ENCODE measurements at places on chromosomes 7 and 10. TPM values are rescaled to one million over a fixed set of nuclear protein-coding genes. Genes with fewer than 3 reads are reported as not detected.

The CYP3A7 gene
- total RNA-seq: not detected

GRCh38 chr7:74256491-74257408, 2.6 kb upstream of the RFC2 start:
- no peak for DNase-seq

DNA sequence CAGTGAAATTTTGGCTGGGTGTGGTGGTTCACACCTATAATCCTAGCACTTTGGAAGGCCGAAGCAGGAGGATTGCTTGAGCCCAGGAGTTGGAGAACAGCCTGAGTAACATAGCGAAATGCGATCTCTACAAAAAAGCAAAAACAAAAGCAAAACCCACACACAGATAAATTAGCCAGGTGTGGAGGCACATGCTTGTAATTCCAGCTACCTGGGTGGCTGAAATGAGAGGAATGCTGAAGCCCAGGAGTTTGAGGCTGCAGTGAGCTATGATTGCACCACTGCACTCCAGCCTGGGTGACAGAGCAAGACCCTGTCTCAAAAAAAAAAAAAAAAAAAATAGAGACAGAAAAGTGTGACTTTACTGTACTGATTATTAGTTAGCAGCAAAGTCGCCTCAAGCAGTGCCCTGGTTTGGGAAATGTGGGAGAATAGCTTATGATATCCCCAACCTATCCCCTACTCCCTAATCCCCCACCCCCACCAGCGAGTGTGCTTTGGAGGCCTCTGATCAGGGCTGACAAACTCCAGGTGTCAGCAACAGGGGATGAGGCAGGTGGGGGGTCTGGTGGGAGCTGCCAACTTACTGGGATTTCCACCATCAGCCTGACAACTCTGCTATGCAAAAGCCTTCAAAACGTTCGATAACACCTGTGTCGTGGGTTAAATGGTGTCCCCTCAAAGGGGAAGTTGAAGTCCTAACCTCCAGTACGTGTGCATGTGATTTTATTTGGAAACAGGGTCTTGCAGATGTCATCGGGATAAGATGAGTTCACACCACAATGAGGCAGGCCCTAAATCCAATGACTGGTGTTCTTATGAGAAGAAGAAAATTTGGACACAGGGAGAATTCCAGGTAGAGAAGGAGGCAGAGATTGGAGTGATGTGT, 124.7 kb upstream of the SDK1 start:
- no peak for DNase-seq

DNA sequence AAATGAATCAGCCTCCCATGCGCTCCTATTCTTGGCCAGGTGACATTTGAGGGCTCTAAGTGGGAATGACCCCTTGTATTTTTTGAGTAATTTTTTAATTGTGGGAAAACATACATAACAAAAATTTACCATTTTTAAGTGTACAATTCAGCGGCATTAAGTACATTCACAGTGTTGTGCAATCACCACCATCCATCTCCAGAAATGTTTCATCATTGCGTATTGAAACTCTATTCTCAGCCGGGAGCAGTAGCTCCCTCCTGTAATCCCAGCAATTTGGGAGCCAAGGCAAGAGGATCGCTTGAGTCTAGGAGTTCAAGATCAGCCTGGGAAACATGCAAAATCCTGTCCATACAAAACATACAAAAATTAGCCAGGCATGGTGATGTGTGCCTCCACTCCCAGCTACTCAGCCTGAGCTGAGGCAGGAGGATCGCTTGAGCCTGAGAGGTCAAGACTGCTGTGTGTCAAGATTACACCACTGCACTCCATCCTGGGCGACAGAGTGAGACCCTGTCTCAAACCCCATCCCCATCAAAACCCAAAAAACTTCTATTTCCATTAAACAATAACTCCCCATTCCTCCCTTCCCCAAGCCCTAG, 2.5 kb downstream of the ANTXRL start:
- DNase-seq: no peak

GRCh38 chr10:454860-455259, 234.6 kb downstream of the DIP2C start:
- no peak for DNase-seq

- no peak for DNase-seq
Measured at GRCh38 chr7:65749518-65749917, 123.4 kb upstream of the VKORC1L1 start.

DNA sequence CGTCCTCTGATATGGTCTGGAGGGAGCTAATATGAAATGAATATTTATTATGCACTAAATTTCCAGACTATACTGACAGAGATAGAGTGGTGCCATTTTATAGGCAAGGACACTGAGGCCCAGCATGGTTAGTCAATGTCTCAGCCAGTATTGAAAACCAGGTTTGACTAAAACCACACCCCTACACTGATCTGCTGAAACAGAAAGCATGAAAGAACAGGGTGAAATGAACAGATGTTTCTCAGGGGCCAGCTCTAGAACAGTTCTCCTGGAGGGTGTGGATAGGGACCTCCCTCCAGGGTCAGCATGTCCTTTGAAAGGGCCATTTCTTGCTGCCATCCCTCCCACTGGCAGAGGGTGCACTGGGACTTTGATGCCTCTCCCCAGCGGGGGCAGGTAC, 700.5 kb downstream of the GRID1 start:
- DNase-seq: no peak

- no peak for DNase-seq
Measured at GRCh38 chr7:137976696-137977095, 25.2 kb downstream of the CREB3L2 start.

- peak; percentile 34 for DNase-seq
Measured at GRCh38 chr10:48940958-48941357, 1.3 kb upstream of the LRRC18 start.

- DNase-seq: no peak
Measured at GRCh38 chr10:1425879-1426278, 311.4 kb downstream of the ADARB2 start.

DNA sequence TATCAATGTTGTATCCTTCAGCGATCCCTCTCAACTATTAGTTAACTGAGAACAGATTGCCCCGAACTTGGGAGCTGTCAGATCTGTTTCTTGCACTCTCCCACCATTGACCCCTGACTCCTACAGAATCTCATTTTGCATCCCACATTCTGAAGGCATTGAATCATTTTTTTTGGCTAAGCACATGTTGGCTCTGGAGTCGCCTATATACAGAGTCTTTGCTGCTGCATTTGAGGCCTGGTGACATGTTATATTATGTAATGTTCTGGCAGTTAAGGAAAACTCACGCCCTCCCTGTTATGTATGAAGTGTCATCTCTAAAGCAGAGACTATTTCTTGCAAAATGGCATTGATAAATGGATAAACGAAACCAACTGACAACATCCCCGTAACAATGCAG, 159.2 kb upstream of the ITGB1 start:
- no peak for DNase-seq

- peak; percentile 56 for DNase-seq
Measured at GRCh38 chr10:108783897-108784296, 1139.4 kb downstream of the XPNPEP1 start.
